ENCODE measurements at places on chromosomes 1 and 21.

- DNase-seq, result peak; percentile 52
Observed at GRCh38 chr1:108049178-108049819, 84.3 kb upstream of the VAV3 start.

DNA sequence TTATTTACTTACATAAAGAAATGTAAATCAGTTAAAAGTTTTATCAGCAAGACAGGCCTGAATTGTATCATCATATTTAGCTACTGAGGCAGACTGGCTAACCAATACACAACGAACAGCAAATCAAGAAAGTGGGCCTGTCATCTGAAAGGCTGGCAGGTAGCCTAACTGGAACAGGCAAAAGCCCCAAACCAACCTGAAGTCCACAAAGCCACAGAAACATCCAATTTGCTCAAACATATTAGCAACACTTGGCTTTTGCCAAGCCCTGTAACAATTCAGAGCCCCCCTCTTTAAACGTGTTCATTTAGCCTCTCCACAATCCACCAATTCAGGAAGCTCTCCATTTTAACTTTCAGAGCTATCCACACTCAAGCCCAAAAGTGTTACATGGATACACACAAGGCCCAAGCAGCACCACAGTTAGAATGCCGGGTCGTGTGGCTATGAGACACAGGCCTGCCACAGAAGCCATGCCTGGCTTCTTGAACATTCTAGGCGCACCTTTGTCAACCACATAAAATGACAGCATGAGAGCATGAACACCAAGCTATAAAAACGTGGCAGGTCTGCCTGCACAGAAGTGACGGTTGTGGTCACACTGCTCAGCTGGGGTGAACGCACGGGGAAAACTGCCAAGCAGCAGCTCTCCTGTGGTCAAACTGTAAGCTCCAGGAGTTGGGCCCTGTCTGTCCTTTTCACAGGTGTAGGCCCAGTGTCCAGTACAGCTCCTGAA is 49.3 kb downstream of the CD34 start:
- DNase-seq, result no peak

DNA sequence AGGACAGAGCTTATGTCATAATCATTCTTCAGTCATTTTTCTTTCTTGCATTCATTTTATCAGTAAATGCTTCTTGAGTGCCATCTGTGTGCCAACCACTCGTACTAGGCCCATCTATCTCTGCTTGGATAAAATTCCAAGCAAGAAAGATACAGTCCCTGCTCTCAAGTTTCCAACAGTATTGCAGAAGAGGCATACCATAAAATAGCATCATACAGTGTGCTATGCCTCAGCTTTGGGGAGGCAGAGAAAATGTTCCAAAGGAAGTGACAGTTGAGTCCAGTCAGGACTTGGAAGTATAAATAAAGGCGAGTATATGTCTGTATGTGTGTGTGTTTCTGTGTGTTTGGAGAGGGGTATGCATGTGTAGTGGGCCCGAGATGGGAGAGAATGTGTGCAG is 113.4 kb upstream of the HOOK1 start:
- DNase-seq, result no peak

- DNase-seq, result no peak
Observed at GRCh38 chr21:46486481-46487126, 27.9 kb downstream of the DIP2A start.

- DNase-seq, result no peak
Observed at GRCh38 chr1:172468296-172468695, 24.4 kb upstream of the PIGC start.

DNA sequence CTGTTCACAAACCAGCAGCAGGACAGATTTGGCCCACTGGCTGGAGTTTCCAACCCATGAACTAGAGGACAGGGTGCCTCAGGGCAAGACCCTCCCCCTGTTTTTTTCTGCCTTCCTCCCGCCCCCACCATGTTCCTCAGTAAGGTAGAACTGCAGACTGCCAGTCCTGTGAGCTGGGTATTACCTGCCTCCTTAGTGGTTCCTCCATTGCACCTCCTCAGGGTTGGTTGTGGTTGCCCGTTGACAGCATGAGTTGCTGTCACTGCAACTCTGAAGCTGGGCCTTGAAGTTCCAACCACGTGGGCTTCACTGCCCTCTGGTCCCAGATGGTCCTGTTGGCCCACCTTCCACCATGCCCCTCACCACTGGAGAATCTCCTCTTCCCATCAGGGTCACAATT is 28.8 kb downstream of the TENT5C start:
- no peak for DNase-seq

GRCh38 chr1:215226757-215227156 is 144.2 kb downstream of the KCNK2 start:
- no peak for DNase-seq

GRCh38 chr21:38816400-38816977 is 10.8 kb downstream of the ETS2 start:
- DNase-seq, result no peak

DNA sequence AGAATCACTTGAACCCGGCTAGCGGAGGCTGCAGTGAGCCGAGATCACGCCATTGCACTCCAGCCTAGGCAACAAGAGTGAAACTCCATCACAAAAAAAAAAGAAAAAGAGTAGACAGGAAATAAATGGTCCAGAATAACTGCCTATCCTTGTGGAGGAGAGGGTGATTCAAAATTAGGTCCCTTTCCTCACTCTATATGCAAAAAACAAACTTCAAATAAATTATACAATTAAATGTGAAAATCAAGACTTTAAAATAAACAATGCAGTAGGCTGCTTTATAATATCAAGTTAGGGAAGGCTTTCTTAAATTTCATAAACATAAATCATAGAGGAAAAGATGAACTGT is 26.4 kb downstream of the MRPL39 start:
- no peak for DNase-seq

DNA sequence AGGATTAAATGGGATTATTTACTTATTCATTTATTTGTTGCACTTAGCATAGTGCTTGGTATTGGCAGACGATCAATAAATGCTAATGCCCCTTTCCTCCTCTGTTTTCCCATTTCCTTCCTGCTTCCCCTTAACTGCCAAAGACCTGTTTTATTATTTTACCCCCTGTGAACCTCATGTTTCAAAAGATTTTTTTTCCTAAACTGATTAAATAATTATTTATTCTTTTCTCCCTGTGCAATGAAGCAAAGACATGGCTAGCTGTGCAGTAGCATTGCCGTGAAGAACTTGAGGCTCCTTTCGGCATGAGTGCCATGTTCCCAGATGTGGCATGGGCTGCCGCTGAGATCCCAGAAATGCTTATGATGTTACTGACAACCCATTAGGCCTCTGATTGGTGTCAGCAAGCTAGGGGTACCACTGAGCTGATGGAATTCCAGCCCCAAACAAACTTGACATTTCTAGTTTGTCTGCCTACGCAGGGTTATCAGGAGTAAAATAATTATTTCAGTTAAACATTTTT is 266.4 kb upstream of the TMEM51 start:
- DNase-seq, result no peak

- DNase-seq, result no peak
Observed at GRCh38 chr1:223508796-223509195, 115.6 kb downstream of the CCDC185 start.

DNA sequence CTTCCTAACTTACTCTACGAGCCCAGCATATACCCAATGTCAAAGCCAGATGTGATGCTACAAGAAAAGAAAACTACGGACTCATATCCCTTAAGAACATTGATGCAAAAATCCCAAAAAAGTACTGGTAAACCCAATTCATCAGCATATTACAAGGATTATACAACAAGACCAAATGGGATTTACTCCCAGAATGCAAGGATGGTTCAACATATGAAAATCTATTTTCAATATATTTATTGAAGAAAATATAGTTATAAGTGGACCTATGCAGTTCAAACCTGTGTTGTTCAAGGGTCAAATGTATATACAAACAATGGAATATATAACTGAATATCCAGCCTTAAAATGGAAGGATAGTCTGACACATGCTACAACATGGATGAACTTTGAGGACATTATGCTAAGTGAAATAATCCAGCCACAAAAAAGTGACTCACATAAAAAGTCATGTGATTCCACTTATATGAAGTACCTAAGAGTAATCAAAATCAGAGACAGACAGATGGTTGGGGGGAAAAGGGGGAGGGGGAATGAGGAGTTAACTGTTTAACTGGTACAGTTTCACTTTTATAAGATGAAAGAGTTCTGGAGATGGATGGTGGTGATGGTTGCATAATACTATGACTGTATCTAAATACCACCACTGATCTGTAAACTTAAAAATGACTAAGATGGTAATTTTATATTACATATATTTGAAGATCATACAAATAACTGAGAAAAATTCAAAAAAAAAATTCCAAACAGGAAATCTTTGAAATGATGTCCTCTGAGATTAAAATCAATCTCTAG is 3.7 kb upstream of the KLF18 start:
- no peak for DNase-seq

DNA sequence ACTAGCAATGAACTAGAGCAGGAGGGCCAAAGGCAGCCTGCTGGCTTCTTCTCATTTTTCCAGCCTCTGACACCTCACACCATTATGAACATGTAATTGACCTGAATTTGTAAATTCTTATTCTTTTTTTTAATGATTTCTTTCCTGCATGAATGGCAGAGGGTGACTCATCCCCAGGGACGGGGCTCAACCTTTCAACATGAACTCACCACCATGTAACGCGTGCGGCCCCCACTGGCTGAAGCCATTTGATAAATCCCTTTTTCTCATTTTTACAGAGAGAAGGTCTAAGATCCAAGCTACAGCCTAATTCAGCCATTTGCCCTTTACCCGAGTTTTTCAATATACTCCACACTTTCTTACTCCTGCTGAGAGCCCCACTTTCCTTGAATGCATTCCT is 9.3 kb upstream of the ETS2 start:
- no peak for DNase-seq

- no peak for DNase-seq
Observed at GRCh38 chr21:18985584-18985983, 582.0 kb upstream of the TMPRSS15 start.

DNA sequence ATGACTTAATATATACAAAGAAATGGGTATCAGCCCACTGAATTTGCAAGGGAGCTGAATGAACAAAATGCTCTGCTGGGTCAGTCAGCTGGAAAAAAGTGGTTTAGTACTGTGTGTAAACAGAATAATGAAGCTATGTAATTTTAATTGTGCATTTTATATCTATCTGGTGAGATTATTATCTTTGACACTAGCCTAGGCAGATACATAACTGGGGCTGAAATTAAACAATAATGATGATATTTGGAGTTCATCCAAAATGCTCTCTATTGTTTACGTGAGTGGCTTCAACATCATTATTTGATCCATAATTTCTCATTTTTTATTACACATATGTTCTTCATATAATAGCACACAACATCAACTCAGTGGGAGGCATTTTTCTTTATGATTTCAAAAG is 208.5 kb upstream of the SNX7 start:
- DNase-seq, result no peak

DNA sequence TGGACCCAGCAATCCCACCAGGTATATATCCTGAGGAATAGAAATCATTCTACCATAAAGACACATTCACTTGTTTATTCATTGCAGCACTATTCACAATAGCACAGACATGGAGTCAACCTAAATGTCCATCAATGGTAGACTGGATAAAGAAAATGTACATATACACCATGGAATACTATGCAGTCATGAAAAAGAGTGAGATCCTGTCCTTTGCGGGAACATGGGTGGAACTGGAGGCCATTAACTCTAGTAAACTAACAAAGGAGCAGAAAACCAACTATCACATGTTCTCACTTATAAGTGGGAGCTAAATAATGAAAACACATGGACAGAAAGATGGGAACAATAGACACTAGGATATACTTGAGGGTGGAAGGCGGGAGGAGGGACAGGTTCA is 36.1 kb upstream of the PRKACB start:
- no peak for DNase-seq

- DNase-seq, result no peak
Observed at GRCh38 chr1:1623631-1624442, 8.1 kb upstream of the MMP23B start.

DNA sequence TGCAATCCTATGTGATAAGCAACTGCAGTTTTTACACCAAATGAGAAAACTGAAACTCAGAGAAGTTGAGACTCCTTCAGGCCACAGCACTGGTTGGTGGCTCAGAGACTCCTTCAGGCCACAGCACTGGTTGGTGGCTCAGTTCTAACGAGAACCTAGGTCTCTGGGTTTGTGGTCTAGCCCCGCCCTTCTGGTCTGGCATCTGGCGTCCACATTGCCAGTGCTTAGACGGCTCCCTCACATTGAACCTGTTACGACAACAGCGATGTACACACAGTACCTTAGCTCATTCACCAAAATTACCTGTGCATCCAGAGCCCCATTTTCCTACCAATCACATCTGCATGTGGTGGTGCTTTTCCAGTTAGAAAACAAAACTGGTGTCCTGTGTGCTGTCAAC is 66.1 kb downstream of the NID1 start:
- DNase-seq, result no peak

DNA sequence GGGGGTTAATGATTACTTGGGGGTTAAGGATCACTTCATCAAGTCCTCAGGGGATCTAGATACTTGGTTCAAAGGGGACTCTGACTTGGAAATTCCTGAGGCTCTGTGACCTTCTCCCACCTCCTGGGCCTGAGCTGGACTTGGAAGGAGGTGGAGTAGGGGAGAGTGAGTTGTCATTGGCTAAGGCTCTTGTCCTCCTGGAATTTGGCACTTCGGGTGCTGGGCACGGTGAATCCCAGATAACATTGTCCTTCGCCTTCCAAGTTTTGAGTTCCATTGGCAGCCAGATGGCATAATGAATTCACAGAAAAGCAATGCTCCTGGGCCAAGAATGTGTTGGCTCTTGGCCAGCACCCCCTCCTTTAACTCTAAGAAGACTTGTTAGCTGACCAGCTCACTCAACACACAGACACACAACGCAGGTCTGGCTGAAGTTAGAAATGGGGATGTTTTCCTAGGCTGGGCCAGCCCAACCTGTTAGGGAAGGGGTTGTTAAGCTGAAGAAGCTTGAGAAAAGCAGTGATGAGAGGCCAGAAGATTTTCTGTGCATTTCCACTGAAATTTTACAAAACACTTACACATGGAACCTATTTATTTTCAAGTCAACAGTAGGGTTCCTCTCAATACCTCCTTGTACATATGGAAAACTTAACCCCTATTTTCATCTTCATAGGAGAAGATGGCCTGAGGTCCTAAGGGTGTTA is 29.7 kb downstream of the SLC26A9 start:
- peak; percentile 28 for DNase-seq

DNA sequence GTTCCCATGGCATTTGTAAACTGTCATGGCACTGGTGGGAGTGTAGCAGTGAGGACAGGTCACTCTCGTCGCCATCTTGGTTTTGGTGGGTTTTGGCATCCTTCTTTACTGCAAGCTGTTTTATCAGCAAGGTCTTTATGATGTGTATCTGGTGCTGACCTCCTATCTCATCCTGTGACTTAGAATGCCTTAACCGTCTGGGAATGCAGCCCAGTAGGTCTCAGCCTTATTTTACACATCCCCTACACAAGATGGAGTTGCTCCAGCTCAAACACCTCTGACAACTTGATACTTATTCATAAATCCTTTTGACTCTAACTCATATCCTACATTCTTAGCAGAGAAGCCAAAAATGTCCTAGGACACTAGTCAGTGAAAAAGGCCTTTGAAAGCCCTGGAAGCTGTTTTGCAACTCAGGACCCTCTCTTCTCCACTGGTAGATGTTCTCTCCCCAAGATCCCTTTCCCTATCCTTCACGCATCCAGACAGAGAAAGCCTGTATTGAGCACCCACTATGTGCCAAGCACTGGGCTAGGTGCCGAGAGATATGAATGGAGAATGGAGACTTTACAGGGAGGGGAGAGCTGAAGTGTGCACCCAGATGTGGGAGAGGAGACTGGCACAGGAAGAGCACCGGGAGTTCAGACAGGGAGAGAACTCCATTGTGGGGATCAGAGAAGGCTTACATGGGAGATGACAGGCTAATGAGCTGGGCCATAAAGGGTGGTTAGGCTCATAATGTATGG is 6.7 kb upstream of the CSRP1 start:
- no peak for DNase-seq

GRCh38 chr1:29379443-29380073 is 143.2 kb downstream of the PTPRU start:
- DNase-seq, result no peak

All from AG20443 (cell line).